Stimulated activated CD4-positive, alpha-beta T cell treated with anti-CD3 and anti-CD28 coated beads, Interleukin-4, amount 100 ng/mL, for 24 hours (primary cell): ENCODE measurements at places on chromosomes 13 and 19.

DNA sequence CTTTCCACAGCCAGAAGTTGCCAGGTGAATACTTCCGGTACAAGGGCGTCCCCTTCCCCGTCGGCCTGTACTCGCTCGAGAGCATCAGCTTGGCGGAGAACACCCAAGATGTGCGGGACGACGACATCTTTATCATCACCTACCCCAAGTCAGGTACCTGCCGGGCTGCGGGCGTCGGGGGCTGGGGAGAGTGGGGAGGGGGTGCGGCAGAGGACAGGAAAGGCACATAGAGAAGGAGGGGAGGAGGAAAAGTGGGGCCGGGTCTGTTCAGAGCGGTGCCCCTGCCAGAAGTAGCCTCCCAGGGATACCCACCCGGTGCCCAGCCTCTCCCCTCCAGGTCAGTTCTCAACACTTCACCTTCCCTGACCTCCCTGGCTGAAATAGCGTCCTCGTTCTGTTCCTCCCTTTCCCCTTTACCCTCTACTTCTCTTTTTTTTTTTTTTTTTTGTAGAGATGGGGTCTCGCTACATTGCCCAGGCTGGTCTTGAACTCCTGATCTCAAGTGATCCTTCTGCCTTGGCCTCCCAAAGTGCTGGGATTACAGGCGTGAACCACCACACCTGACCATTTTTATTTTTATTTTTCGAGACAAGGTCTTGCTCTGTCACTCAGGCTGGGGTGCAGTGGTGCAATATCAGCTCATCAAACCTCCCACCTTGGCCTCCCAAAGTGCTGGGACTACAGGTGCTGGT, 24.1 kb downstream of the SULT2B1 start:
- no peak for DNase-seq

GRCh38 chr13:114179087-114179658, at the start of gene CFAP97D2:
Gene CFAP97D2, plus strand, starts transcription at chr13:114179257. Its CDS starts 74 bp downstream, at chr13:114179331.
- DNase-seq, result no peak

DNA sequence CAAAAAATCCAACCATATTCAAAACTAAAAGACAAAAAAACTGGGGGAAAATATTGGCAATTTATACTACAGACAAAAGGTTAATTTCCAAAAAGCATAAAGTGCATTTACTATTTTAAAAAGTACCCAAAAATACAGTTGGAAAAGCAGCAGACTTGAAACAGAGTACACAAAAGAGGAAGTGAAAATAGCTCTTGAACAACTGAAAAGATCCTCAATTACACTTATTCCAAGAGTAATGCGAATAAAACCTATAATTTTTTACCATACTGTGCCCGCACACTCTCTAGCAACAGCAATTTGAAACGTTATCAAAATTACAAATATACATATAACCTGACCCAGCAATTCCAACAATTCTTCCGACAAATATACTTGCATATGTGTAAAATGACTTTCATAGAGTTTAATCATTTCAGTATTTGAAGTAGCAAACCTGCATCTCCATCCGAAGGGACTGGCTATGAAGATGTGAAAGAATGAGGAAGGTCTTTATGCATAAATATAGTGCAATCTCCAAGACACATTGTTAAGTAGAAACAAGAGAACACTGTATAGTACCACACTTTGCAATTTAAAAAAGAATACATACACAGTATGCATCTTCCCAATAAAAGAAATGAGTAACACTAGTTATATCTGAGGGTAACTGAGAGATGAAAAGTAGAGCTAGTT, 25.4 kb downstream of the ALG5 start:
- no peak for DNase-seq

GRCh38 chr13:31946091-31946770, 85.3 kb upstream of the FRY start:
- DNase-seq, result no peak

GRCh38 chr13:40465015-40465390, 201.4 kb downstream of the FOXO1 start:
- no peak for DNase-seq

DNA sequence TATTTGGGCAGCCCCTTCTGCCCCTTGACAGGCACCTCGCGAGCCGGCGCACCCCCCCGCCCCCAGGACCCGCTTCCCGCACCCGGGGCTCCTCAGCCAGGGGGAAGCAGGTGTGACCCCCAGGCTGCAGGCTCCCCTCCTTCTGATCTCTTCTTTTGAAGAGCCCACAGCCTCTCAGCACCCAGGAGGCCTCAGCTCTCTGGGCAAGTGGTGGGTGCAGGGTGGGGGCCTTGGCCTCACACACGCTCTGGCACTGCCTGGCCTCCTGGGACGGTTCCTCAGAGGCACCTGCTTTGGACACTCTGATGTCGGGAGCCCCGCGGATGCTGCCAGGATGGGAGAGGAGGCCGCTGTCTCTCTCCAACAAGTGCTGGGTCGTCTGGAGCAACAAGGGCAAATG, 1.5 kb upstream of the C13orf46 start:
- DNase-seq, result no peak

- DNase-seq, result no peak
Observed at GRCh38 chr19:12055784-12056183, 3.0 kb upstream of the ZNF878 start.

DNA sequence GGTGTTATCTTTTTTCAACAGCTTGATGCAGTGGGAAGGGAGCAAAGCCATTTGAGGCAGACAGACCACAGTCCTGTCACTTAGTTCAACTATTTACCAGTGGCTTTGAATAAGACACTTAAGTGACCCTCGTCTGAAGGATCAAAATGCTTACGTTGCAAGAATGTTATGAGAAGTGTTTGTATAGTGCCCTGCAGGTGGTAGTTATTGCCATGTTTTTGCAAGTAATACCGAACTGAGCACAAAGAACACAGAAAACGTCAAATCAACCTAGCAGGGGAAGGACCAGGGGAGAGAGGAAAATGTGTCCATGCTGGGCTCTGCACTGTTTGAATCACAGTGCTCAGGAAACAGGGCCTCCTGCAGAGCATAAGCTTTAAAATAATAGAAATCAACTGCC, 2.8 kb downstream of the SOHLH2 start:
- no peak for DNase-seq

DNA sequence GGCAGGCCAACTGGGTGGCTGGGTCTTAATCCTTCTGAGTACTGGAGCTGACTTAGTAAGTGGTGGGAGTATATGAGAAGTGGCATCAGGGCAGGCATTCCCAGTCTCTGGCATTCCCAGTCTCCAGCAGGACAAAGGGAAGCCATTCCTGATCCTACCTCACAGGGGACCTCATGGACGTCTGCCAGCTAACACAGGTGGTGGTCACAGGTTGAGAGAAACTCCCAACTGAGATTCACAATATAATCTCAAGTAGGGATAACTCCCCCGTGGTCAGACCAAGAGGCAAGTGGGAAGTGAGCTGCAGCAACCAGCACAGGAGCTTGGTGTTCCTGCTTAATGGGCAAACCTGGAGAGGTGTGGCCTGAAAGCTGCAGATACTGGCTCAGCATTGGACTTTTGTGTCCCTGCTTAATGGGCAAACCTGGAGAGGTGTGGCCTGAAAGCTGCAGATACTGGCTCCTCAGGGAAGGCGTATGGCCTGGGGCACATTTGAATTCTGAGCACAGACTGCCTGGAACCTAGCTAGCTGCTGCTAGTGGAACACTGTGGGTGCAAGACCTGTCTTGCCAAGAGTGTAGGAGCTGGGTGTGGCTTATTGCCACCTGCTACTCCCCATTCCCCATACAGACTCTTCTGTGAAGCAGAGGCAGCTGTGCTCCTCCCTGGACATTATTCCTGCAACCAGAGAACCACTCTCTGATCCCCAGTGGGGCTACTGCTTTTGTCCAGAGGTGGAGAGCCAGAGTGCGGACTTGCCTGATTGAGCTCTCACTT, 25.9 kb upstream of the OR10H2 start:
- no peak for DNase-seq

DNA sequence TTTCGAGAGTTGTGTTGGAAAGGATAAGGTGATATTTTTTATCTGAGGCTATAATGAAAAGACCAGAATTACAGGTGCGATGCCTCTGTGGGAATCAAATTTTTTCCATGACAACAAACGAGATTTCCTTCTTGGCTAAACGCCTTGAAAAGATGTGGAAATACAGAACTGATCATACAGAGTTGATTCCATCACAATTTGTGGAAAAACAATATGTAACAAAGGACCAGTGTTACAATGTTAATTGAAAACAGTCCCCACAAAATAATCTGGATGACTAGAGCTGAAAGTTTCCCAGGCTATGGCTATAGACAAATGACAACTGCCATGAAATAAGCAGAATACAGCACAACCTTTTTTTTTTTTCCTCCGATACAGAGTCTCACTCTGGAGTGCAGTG, 628.9 kb downstream of the DIAPH3 start:
- no peak for DNase-seq

GRCh38 chr19:28400953-28401671, 811.8 kb downstream of the UQCRFS1 start:
- DNase-seq, result no peak
